Endothelial cell (in vitro differentiated cells): ENCODE measurements at places on chromosomes 2 and 18. TPM values are rescaled to one million over a fixed set of nuclear protein-coding genes. Genes with fewer than 3 reads are reported as not detected.

The DNAH7 gene
- total RNA-seq, result 2.6 TPM

DNA sequence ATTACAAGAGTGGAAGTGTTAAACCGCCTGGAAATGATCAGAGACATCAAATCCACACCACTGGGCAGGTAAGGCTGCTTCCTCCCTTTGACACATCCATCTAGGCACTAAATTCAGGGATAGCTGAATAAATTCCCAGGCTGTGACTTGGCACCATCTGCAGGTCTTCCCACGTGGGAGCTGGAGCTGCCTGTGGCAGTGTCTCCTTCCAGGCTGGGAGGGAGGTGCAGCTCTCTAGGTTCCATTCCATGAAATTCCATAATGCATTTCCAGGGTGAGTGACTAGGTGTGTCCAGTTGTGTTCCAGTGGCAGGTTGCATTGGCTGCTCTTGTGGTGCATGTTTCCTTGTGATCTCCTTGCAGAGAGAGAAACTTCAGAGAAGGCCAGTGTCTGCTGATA lies 188.9 kb upstream of the CXCR4 start:
- no peak overlapping the region for H3K4me3 ChIP-seq
- H3K27ac ChIP-seq, result no peak overlapping the region
- H3K27me3 ChIP-seq, result peaks cover 2% of the 10 kb centered on the region
- H3K4me1 ChIP-seq, result peaks cover 10% of the 10 kb centered on the region

The SDC1 gene
- 3.6 TPM for total RNA-seq

DNA sequence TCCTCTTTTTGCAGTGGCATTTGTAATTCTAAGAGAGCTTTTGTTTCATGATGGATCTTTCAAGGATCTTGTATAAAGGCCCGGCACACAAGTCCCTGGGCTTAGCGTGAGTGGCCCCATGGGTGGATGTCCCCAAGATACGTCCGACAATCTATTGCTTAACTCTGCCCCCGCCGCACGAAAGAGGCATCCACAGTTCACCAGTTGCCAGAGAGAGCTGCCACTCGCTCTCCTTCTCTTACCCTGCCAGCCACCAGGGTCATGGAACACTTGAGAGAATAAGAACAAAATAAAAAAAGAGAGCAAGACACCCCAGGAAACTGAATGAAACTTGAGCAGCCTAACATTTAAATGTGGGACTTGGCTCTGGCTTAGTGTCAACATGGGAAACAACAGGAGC lies 92.3 kb downstream of the CTAGE1 start:
- no peak for DNase-seq
- H3K27ac ChIP-seq, result no peak overlapping the region
- H3K4me3 ChIP-seq, result no peak overlapping the region
- H3K27me3 ChIP-seq, result peaks cover 3% of the 10 kb centered on the region
- peaks cover 6% of the 10 kb centered on the region for H3K4me1 ChIP-seq
- H3K36me3 ChIP-seq, result no peaks in the 10 kb centered on the region

DNA sequence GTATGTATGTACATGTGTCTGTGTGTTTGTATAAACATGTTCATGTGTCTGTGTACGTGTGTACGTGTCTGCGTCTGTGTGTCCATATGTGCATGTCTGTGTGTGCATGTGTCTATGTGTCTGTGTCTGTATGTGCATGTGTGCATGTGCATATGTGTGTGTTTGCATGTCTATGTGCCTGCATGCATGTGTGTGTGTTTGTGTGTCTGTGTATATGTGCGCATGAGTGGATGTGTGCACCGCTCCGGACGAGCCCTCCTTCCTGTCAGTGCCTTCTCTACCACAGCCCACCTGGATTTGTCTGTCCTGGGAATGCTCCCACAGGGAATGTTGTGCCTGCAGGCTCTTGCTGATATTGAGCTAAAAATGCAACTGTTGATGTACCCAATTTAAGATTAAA lies 113.3 kb upstream of the EPC2 start:
- peaks cover 15% of the 10 kb centered on the region for H3K27me3 ChIP-seq
- no peaks in the 10 kb centered on the region for H3K4me1 ChIP-seq
- H3K27ac ChIP-seq, result no peak overlapping the region
- H3K36me3 ChIP-seq, result no peaks in the 10 kb centered on the region
- no peak for DNase-seq

DNA sequence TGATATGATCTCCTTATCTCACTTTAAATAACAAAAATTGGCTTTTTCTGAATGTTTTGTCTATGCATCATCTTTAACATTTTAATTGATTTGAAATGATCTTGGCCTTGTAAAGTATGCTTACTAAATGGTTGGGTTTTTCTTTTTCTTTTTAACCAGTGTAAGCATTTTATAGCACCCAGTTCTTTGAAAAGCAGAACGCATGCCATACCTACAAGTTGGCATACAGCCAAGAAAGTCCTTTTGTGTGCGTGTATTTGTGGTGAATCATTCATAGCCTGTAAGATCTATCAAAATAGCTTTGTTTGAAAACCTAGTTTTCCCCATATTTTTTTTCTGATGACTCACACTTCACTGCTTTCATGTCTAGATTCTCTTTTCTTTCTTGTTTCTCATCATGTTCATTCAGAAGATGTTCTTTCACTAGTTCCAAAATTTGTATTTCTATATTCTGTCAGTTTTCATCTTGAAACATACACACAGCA lies 4.1 kb upstream of the VRK2 start:
- no peaks in the 10 kb centered on the region for H3K36me3 ChIP-seq
- no peak overlapping the region for H3K4me3 ChIP-seq
- peaks cover 4% of the 10 kb centered on the region for H3K4me1 ChIP-seq

DNA sequence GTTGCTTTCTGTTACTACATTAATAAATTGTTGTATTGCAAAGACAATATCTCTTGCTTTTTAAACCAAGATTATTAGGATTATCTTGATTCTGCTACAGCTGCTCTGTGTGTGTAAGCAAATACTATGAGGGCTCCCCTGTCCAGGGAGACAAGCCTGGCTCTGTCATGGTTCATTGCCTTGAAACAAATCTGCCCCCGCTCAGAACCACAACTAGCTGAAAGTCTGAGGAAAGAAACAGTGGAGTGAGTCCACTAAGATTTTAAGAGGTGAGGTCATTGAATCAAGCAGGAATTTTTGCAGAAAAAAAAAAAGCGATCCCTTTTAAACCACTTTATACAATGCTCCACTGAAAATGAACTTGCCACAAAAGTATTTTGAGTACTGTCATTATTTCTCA lies 30.8 kb upstream of the LRRTM4 start:
- H3K36me3 ChIP-seq, result no peaks in the 10 kb centered on the region
- no peak for DNase-seq
- no peak overlapping the region for H3K27ac ChIP-seq
- no peaks in the 10 kb centered on the region for H3K4me1 ChIP-seq

The RGPD4 gene
- not detected for total RNA-seq

DNA sequence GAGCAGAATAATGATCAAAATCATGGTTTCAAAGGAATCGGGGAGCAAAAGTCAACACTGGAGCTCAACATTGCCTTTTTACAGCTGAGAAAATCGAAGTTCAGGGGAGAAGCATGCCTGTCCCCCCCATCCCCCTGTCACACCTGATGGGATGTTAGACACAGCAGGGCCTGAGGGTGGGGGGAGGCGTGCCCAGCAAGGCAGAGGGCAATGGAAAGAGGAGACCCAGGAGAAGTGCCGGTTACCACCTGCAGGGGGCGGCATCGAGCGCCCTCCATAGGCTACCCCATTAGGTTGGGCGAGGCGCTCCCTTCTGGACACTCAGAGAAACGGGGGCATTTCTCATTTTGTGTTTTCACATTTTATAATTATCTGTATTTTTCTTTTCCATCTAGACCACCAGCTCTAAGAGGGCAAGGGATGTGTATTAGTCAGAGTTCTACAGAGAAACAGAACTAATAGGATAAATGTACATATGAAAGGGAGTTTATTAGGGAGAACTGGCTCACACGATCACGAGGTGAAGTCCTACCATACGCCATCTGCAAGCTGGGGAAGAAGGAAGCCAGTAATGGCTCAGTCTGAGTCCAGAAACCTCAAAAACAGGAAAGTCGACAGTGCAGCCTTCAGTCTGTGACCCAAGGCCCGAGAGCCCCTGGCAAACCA lies 271.3 kb downstream of the LRATD1 start:
- H3K36me3 ChIP-seq, result no peaks in the 10 kb centered on the region
- no peak overlapping the region for H3K4me3 ChIP-seq
- H3K4me1 ChIP-seq, result peaks cover 10% of the 10 kb centered on the region
- no peaks in the 10 kb centered on the region for H3K27me3 ChIP-seq
- H3K27ac ChIP-seq, result no peak overlapping the region
- DNase-seq, result peak; percentile 70

The LIPG gene
- 19.6 TPM for total RNA-seq

DNA sequence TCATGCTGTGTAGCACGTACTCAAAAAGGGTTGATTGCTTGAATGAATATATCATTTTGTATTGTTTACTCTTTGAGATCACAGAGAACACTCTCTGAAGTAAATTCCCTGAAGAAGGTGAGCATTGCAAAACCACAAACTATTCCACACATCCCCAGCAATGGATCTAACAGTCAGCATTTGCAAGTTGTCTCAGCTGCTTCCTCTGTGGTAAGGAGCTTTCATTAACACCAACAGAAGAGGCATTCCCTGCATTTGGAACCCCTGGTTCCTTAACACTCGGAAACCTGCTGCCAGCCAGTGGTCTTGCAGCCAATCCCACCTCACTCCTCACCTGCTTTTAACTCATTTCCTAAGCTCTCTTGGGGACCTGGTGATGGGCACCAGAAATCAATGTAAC lies 108.4 kb downstream of the IRS1 start:
- H3K27me3 ChIP-seq, result no peaks in the 10 kb centered on the region
- no peak overlapping the region for H3K4me3 ChIP-seq

DNA sequence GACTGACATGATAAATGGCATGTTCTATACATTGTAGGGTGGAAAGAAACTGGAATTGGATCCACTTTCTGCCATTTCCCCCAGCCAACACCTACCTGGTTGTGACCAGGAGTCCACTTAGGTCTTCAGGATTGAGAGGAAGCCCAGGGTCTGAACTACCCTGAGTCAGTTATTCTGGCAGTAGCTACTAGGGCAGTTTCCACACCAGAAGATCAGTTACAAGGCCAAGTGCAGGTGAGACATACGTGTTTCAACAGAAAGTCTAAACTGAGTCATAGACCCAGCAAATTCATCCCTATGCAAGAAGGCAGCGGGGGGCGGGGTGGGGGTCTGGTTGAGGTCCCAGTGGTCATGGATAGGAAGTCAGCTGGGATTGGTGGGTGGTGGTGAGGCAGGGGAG lies 21.9 kb downstream of the ANTXR1 start:
- H3K27me3 ChIP-seq, result no peaks in the 10 kb centered on the region
- no peak overlapping the region for H3K27ac ChIP-seq
- H3K4me1 ChIP-seq, result peaks cover 14% of the 10 kb centered on the region
- no peak overlapping the region for H3K4me3 ChIP-seq

DNA sequence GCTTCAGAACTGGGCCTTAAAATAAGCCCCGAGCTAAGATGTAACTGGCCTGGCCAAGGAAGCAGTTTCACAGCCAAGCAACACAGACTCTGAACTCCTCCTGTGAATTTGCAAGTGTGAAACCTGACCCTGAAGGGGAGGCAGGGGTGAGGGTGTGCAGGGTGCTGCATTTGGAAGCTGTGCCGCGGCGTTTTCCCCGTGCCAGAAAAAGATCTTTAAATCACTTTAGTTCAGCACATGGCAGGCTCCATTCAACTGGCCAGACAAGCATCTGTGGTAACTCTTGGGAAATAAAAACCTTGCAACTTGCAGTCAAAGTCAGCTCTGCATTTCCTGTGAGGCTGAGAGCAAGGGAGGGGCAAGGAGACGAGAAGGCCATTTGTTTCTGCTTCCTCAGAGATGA lies 209.3 kb upstream of the SOX11 start:
- peaks cover 2% of the 10 kb centered on the region for H3K27me3 ChIP-seq
- no peak for DNase-seq
- H3K36me3 ChIP-seq, result no peaks in the 10 kb centered on the region
- H3K27ac ChIP-seq, result no peak overlapping the region

DNA sequence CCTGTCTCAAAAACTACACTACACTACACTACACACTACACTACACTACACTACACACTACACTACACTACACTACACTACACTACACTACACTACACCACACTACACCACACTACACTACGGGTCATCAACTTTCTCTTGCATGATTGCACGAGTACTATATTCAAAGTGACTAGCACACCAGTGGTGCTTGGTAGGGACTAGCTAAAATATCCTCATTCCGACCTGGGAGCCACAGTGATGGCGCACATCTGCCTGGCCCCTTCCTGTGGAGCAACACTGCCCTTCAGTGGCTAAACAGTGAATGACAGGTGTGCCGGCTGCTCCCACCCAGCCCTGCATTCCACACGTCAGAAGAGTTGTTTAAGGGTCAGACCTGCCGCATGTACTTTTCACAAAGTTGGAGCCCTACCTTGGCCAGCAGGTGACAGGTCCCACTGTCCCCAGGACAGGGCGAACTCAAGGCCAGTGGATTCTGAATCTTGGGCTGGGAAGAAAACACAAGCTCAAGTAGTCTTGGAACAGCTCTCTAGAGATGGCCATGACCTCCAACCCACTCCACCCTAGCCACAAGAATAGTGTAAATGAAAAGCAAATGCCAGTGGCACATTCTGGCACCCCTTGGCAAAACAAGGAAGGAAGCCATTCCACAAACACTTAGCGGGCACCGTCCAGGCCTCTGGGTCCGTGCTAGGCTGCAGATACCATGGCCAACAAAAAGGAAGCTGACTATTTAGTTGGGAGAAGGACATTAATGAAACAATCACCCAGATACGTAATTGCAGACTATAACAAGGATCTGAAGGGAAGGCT lies 79.7 kb upstream of the MSH2 start:
- H3K27me3 ChIP-seq, result peaks cover 5% of the 10 kb centered on the region
- no peaks in the 10 kb centered on the region for H3K36me3 ChIP-seq

The MC4R gene
- not detected for total RNA-seq

The RSAD2 gene
- 0.28 TPM for total RNA-seq

- peaks cover 5% of the 10 kb centered on the region for H3K27me3 ChIP-seq
- H3K36me3 ChIP-seq, result peaks cover under 1% of the 10 kb centered on the region
- DNase-seq, result no peak
- peaks cover 18% of the 10 kb centered on the region for H3K4me1 ChIP-seq
These were observed 30.9 kb downstream of the TMEM182 start for GRCh38 chr2:102792568-102793208.

DNA sequence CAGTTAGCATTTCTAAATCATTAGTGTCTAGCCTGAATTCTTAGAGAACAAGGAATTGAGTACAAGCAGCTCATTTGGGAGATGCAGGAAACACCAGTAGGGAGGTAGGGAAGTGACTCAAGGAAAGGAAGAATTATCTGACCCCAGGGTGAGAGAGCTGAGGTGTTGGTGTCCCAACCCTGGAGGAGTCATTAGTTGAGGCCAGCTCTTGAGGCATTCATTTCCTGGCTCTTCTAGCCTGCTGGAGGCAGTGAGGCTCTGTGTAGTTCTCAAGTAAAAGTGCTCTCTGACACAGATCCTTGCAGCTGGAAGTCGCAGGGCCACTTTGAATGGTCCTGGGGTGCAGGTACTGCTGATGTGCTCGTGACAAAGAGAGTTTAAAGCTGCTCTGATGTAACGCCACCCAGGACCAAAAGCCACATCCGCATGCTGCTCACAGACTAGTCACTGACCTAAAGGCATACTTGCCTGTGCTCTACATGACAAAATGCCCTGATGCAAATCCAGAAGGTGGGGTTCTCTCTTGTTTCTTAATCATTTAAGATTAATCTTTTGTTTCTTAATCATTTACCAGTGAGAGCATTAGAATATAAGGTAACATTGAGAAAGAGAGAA lies 299.5 kb upstream of the LYPD1 start:
- peaks cover 5% of the 10 kb centered on the region for H3K4me1 ChIP-seq
- no peak overlapping the region for H3K4me3 ChIP-seq
- no peaks in the 10 kb centered on the region for H3K36me3 ChIP-seq
- no peak for DNase-seq
- H3K27me3 ChIP-seq, result no peaks in the 10 kb centered on the region

- peak overlapping the region; percentile 49 for H3K27ac ChIP-seq
- peaks cover 49% of the 10 kb centered on the region for H3K4me1 ChIP-seq
- no peaks in the 10 kb centered on the region for H3K27me3 ChIP-seq
These were observed 19.9 kb downstream of the MBOAT2 start for GRCh38 chr2:8983571-8983970.
